ENCODE measurements at places on chromosomes 6 and 20.

DNA sequence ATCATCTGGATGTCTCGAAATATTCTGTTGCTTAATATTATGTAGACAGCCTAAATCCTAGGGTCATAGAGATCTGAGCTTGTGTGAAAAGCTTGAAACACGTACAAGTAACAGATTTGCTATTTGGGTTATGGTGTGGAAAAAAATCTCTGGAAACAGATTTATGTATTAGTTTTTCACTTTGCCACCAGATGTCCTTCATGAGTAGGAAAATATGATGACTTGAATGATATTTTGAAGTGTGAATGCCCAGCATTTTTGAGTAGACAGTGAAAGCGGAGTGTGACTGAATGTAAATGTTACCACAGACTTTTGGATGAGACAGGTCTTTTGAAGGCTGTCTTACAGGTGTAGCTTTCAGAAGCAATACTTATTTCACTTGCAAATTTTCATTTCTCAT, 4.2 kb upstream of the BMP6 start:
- no peak for DNase-seq

- DNase-seq: no peak
Observed at GRCh38 chr20:50136822-50137599, 16.5 kb downstream of the PEDS1 start.

- no peak for DNase-seq
Observed at GRCh38 chr6:16446273-16446672, 207.9 kb downstream of the GMPR start.

- no peak for DNase-seq
Observed at GRCh38 chr6:146634022-146634421, 35.2 kb downstream of the ADGB start.

DNA sequence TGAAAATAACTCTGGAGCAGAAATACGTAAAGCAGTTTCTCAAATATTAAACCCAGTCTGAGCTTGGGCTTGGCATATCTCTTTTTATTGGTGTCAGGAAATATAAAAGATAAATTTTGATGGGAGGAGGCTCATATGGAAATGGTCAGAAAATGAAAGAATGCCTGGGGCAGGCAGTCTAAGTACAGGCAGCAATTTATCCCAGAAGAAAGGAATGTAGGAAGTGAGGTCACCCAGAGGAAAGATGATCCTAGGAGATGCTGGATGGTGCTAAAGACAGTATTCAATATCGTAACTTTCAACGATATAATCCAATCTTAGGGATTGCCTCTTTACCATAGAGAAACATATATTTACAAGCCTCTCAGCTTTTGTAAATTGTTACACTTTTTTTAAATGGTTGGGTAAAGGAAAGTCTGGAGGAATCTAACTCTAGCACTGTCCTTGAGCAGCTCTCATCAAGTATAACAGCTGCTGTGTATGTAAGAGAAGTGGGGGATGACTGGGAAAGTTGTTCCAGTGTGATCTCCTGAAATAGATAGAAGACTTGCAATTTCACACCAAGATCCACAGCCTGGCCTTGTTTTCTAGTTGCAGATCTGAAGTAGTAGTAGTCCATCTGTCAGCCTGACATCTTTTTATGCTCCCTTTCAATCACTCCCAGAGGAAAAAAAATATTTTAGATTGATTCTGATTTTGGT, 256.9 kb upstream of the SASH1 start:
- DNase-seq: no peak

DNA sequence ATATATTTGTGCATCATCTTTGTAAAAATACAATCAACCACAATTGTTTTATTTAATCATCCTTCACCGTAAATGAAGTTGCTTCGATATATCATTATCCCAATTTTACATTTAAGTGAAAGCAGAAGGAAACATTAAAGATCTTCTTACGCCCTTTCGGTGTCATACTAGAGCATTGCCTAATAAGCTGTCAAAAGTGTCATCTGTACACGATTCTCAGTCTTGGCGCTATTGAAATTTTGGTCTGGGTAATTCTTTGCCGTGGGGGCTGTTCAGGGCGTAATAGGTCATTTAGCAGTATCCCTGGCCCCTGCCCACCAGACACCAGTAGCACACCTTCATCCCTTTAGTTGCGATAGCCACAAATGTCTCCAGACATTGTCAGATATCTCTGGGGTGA, 40.4 kb upstream of the TMEM170B start:
- DNase-seq: no peak

DNA sequence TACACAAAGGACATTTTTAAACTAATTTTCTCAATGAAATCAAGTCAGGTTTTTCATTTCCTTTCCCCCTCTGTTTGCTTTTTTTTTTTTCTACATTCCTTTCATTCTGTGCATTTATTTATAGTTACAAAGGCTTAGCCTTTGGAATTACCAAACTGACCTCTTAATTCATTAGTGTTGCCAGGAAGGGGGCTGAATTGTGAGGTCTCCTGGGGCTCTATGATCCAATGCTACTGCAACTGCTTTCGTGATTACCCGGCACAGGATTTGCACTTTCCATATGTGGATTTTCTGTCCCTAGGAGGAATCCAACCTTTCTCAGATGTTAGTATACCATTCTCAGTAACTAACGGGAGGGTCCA, 35.3 kb downstream of the NEDD9 start:
- no peak for DNase-seq

DNA sequence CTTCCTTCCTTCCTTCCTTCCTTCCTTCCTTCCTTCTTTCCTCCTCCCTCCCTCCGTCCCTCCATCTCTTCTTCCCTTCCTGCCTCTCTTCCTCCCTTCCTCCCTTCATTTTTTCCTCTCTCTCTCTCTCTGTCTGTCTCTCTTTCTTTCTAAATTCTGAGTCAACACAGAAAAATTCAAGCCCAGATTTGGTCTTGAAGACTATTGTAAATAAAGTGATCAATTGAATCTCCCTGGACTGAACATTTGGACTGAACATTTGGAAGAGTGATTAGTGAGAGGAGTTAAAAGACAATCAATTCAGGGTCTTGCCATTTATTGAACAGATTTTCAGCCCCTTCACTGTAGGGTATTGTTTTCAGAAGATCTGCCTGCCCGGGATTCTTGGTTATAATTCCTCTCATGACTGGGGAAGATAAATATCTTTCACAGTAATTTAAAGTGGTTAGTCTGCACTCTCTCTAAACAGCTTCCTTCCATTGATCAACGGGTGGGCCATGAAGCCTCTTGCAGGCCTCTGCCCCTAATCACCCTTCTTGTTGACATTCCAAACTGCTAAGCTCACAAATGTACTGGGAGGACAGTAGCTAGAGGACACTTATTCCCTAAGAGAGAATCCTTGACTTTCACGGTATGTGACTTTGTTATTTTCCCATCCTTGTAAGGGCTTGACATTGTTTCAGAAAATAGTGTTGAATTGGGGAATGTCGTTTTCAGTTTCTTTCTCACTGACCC, 101.7 kb upstream of the BMP2 start:
- DNase-seq: no peak
